ENCODE measurements at places on chromosomes 12 and 14. TPM values are rescaled to one million over a fixed set of nuclear protein-coding genes. Genes with fewer than 3 reads are reported as not detected.

OAS1 gene
- total RNA-seq = not detected

GLT1D1 gene
- total RNA-seq = not detected

NID2 gene
- total RNA-seq = 85.0 TPM

ACOT6 gene
- total RNA-seq = not detected

CDC42BPB gene
- total RNA-seq = 50.3 TPM

DPY19L2 gene
- total RNA-seq = 2.5 TPM

FGF6 gene
- total RNA-seq = not detected

SPTB gene
- total RNA-seq = not detected

CLECL1 gene
- total RNA-seq = not detected

TOMM20L gene
- total RNA-seq = not detected

BICD1 gene
- total RNA-seq = 6.2 TPM

ERP27 gene
- total RNA-seq = not detected

MAP1LC3B2 gene
- 0.17 TPM for total RNA-seq

TMEM30B gene
- 2.7 TPM for total RNA-seq

CAPS2 gene
- 0.50 TPM for total RNA-seq

BMP4 gene
- 7.4 TPM for total RNA-seq

CLEC4A gene
- total RNA-seq = not detected

KRT3 gene
- total RNA-seq = not detected

PPP2R5C gene
- total RNA-seq = 85.6 TPM

EPS8 gene
- 65.7 TPM for total RNA-seq

RAD9B gene
- total RNA-seq = under 0.01 TPM
